ENCODE measurements at places on chromosomes 5 and 9. TPM values are rescaled to one million over a fixed set of nuclear protein-coding genes. Genes with fewer than 3 reads are reported as not detected.
A peak's percentile ranks its signal among the peaks of the same experiment; 100 is the strongest.

The CCL28 gene
- total RNA-seq = 2.2 TPM

DNA sequence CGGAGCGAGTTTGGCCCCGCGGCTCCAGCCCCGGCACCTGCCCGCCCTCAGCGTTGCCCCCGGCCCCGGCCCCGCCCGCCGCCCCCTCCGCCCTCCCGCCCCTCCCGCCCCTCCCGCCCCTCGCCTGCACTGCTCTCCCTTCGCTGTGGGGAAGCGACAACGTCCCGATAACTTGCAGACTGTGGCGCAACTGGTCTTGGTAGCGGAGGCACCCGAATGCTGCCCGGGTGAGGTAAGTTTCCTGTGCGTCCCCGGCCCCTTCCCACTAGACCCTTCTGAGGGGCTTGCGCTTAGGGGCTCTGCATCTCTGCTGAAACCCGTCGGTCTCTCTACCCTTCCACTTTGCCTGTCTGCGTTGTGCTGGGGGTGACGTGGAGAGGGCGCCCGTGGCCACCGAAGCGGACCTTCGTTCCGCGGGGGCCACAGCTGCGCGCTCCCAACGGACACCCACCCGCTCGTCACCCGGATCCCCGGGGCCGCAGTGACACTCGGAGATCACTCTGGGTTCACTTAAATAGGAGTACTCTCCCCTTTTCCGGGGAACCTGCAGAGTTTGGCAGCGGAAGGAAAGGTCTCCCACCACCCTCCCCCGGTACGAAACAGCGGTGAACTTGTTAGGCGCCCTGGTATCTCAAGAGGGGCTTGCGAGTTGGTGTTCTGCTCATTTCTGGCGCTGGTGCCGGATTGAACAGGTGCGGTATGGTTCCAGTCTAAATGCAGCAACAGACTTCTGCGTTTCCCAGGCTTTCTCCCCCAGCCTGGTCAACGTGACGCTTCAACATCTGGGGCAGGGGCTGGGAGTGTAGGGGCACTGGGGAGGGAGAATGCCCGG, 707 bp downstream of the PIP5K1B start:
- DNase-seq = peak; percentile 29

DNA sequence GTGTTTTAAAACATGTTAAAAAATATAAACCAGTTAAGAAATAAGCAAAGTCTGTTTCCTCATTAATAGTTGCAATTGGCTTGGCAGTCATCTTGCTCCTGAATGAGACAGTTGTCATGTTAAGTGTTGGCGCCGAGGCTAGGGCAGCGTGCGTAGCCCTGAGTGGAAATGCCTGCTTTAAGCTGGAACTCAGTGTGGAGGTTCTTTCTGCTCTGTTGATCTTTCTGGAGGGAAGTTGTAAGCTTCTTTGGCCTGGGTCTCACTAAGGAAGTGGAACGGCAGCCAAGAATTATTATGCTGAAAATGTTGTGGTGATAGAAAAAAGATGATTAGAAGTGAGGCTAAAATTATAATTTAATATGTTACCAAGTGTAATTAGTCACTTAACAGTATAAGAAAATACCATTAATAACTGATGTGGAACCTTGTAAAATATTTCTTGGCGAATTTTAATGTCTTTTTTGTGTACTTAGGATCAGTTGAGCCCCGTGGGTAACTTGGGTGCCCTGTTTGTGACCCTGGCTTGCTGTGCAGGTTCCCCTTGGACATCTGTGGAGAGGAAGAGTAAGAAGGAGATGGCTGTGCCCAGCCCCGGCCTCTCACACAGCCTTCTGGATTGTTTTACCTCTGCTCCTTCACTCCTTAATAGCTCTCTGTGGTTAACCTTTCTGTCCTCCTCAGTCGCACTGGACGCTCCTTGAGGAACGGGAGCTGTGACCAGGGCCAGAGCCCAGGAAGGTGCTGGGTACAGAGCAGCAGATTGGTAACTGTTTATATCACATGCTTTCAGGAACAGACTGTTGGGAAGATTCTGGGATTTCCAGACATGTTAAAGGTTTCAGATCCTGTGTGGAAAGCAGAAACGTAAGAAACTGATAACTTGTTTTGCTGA, 31.0 kb downstream of the PCBD2 start:
- DNase-seq = no peak

- DNase-seq = no peak
These were observed 190.9 kb downstream of the GADD45G start for GRCh38 chr9:89795538-89796195.

- DNase-seq = no peak
These were observed 3.1 kb upstream of the FCN2 start for GRCh38 chr9:134877541-134877940.

DNA sequence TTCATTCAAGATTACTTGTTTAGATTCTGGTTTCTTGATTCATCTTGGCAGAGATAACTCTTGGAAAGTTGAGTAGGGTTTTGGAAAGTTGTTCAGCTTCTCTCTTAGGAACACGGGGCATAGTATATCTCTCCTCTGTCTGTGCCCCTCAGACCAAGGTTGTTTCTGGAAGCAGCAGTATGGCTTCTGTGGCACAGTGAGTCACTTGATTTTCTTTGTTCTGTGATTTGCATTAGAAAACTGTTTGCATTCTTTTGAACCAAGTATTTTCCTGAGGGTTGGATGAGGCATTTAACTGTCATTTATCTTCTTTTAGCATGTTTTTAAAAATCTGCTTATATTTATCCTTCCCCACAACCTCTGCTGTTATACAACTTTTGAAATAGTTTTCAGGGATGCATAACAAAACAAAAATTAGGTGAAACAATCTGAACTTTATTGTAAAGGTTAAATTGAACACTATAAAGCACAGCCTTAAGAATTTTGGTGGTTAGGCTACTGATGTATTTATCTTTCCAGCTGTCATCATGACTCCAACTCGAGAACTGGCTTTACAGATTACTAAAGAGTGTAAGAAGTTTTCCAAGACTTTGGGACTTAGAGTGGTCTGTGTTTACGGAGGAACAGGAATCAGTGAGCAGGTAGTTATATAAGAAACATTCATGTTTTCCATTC, 26.5 kb downstream of the DDX46 start:
- DNase-seq = no peak

DNA sequence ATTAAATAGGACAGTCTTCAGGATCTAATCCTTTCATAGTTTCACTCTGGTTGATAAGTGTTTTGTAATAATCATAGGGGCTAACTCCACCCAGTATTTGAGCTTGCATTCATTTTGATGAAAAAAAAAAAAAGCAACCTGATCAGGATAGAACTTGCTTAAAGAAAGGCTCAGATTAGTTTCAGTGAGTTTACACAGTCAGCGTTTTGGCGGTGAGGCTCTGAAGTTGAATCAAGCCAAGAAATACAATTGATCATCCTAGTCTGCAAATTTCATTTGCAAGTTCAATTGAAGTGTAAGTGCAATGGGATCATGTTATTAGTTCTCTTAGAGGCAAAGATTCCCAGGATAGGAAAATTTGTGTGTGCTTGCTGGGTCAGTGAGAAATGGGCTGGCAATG, 159.7 kb upstream of the ELL2 start:
- DNase-seq = no peak

Measured in right cardiac atrium (tissue), 5 donors.